8988T (cell line): ENCODE measurements at places on chromosomes 7 and 10.

- no peak for DNase-seq
Observed at GRCh38 chr10:61902445-61903220, 1.1 kb downstream of the ARID5B start.

DNA sequence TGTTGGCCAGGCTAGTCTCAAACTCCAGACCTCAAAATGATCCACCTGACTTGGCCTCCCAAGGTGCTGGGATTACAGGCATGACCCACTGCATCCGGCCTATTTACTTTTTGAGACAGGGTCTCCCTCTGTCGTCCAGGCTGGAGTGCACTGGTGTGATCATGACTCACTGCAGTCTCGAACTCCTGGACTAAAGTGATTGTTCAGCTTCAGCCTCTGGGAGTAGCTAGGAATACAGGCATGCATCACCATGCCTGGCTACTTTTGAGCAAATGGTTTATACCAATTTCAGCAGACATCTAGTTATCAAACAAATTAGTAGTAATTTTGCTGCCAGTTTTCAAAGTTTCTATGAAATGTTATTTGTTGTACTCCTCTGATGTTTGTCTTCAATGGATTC lies 2.2 kb upstream of the WAC start:
- no peak for DNase-seq

GRCh38 chr10:47139121-47139520 lies 160.9 kb upstream of the GDF10 start:
- DNase-seq: no peak

DNA sequence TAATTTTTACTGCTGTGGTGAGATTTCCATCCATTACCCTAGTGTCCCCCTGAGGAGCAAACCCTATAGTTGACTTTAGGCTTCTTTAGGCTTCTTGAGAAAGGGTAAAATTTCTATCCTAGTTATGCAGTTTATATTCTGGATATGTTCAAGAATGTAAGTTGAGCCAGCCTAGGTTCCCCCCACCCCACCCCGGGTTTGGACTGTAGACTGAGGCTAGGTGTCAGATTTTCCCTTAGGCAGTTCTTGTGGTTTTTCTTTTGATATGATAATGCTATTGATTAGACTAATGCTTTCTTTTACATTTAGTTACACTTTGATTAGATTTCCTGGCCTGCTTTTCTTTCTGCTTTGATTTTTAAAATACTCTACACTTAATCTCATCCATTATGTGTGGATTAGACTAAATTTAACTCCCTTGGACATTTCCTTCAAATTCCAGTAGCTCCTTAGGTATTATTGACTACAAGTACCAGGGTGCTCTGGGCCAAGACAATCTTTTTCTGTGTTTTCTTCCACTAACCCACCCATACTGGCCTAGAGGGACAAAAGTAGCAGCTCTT lies 37.7 kb downstream of the NRF1 start:
- DNase-seq: no peak

DNA sequence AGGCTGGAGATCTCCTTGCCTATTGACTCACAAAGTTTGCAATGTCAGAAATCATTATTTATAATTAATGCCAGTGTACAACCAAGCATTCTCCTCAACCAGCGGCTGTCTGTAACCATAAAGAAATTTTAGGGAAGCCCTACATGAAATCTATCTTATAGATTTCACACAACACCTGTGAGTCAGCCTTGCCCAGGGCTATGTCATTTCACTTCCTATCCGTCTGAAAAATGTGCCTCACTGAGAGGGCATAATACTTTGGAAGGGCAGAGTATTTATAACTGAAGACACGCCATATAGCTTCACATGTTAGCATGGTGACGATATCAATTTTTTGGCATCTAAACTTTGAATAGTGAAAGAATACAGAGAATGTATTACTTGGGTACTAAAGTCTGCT lies 296.6 kb upstream of the ETV1 start:
- DNase-seq: no peak
